Activated CD4-positive, alpha-beta T cell treated with anti-CD3 and anti-CD28 coated beads for 36 hours (primary cell): ENCODE measurements at places on chromosomes 2 and 18. TPM values are rescaled to one million over a fixed set of nuclear protein-coding genes. Genes with fewer than 3 reads are reported as not detected.

The SLC4A5 gene
- total RNA-seq: 2.2 TPM

The CAVIN2 gene
- not detected for total RNA-seq

The PLCD4 gene
- 0.18 TPM for total RNA-seq

The NEB gene
- total RNA-seq: 0.05 TPM

The ASB1 gene
- total RNA-seq: 33.4 TPM

The LYG2 gene
- not detected for total RNA-seq

GRCh38 chr2:120290737-120291136 lies 38.1 kb downstream of the RALB start:
- no peaks in the 10 kb centered on the region for H3K27me3 ChIP-seq
- peaks cover 28% of the 10 kb centered on the region for H3K4me1 ChIP-seq
- no peak for DNase-seq
- H3K4me3 ChIP-seq: no peak overlapping the region

DNA sequence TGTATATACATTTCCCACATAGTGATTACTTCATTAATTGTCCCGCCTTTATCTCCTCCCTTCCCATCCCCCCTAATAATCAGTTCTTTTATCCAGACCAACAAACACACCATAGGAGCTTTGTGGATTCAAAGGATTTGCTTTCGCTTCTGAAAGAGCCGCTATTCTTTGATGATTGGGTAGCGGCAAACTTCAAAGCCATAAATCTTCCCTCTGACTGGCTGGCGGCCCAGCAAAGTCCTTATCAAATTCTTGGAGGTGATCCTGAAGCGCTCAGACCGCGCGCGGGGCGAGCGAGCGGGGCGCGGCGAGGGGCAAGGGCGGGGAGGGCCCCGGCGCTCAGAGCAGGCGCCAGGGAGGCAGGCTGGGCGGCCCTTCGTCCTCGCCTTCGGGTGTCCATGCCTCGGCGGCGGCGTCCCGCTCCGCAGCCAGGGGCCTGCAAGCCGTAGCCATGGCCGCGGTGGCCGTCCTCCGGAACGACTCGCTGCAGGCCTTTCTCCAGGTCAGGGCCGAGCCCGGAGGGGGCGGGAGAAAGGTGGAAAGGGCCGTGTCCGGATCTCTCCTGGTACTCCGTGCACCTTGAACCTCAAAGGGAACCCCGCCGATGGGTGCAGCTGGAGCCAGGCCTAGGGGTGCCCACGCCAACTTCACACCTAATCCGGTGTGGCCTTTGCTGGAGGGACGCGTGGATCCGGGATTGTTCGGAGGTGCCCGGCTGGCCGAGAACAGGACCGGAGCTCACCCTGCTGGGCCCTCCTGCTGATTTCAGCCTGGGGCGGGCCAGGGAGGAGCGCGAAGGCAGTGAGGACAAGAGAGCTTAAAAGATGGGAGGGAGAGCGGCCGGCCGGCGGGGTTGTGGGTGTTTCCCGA lies at the start of gene SP5:
Gene SP5, plus strand, starts transcription at position 276 of the 870 bp plus-strand sequence. Its CDS starts 176 bp downstream, at position 452.
- H3K27ac ChIP-seq: no peak within 1 kb of the TSS
- peak; percentile 48 for DNase-seq
- H3K36me3 ChIP-seq: no peaks in the 10 kb centered on the region
- H3K4me3 ChIP-seq: peak within 1 kb of the TSS; percentile 70
- H3K27me3 ChIP-seq: peaks cover 66% of the 10 kb centered on the region
- peaks cover 26% of the 10 kb centered on the region for H3K4me1 ChIP-seq

DNA sequence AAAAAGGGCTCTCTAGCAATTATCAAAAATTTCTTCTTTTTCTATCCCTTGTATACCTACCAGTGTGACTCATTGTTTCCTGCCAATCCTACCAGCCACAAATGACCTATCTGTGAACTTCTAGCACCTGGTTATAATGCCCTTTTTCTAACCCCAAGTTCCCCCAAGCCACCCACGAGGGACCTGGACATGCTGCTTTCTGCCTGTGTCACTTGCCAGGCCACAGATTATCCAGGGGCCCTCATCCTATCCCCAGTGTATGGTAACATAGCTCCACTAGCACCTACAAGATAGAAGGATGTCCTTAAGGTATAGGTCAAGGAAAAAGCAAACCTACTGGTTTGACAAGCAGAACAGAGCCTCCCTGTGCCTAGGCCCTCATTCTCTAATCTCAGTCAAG lies 26.8 kb downstream of the AAK1 start:
- H3K4me3 ChIP-seq: peak overlapping the region; percentile 11
- no peaks in the 10 kb centered on the region for H3K27me3 ChIP-seq
- peak; percentile 65 for DNase-seq
- H3K4me1 ChIP-seq: peaks cover 41% of the 10 kb centered on the region
- peaks cover 39% of the 10 kb centered on the region for H3K36me3 ChIP-seq
- peak overlapping the region; percentile 73 for H3K27ac ChIP-seq

- no peaks in the 10 kb centered on the region for H3K36me3 ChIP-seq
- H3K4me1 ChIP-seq: no peaks in the 10 kb centered on the region
- no peak for DNase-seq
- H3K27me3 ChIP-seq: no peaks in the 10 kb centered on the region
- H3K4me3 ChIP-seq: no peak overlapping the region
These were observed 499.0 kb downstream of the NUP35 start for GRCh38 chr2:183623227-183623626.

DNA sequence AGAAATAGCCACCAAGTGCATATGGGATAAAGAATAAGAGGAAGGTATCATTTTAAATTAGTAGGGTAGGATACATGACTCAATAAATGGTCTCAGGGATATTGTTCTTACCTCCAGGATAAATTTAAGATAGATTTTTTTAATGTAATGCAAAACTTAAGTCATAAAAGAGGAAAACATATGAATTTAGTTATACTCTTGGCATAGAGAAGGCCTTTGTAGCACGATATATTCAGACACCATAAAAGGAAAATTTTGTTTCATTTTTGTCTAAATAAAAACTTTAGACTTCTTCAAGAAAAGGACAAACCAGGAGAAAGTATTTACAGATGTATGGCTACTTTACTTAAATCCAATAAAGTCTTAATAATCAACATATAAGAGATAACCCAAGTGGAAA lies 78.5 kb upstream of the CAB39 start:
- H3K27ac ChIP-seq: no peak overlapping the region
- no peak overlapping the region for H3K4me3 ChIP-seq
- no peaks in the 10 kb centered on the region for H3K27me3 ChIP-seq
- DNase-seq: no peak
- H3K36me3 ChIP-seq: no peaks in the 10 kb centered on the region

GRCh38 chr2:151052850-151053660 lies 208.6 kb downstream of the RBM43 start:
- no peaks in the 10 kb centered on the region for H3K4me1 ChIP-seq
- no peaks in the 10 kb centered on the region for H3K36me3 ChIP-seq
- DNase-seq: no peak

- no peaks in the 10 kb centered on the region for H3K36me3 ChIP-seq
- peaks cover 63% of the 10 kb centered on the region for H3K4me1 ChIP-seq
- H3K4me3 ChIP-seq: no peak overlapping the region
These were observed 16.4 kb downstream of the EDAR start for GRCh38 chr2:108972663-108973062.

DNA sequence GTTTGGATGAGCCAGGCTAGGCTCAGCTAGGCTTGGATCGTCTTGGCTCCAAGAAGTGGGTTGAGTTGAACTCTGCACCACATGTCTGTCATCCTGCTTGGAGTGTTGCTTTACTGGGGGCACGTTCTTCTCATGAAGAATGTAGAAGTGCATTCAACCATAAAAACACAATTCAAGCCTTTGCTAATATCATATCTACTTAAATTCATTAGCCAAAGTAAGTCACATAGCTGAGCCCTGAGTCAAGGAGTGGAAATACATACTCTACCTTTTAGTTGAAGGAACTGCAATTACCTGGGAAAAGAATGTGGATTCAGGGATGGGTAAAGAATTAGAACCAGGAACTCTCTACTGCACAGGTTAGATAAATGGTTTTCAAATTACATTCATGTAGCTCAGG lies 360.4 kb upstream of the KCNH7 start:
- H3K4me1 ChIP-seq: no peaks in the 10 kb centered on the region
- no peaks in the 10 kb centered on the region for H3K27me3 ChIP-seq
- H3K4me3 ChIP-seq: no peak overlapping the region
- no peak overlapping the region for H3K27ac ChIP-seq
- DNase-seq: no peak
- no peaks in the 10 kb centered on the region for H3K36me3 ChIP-seq

DNA sequence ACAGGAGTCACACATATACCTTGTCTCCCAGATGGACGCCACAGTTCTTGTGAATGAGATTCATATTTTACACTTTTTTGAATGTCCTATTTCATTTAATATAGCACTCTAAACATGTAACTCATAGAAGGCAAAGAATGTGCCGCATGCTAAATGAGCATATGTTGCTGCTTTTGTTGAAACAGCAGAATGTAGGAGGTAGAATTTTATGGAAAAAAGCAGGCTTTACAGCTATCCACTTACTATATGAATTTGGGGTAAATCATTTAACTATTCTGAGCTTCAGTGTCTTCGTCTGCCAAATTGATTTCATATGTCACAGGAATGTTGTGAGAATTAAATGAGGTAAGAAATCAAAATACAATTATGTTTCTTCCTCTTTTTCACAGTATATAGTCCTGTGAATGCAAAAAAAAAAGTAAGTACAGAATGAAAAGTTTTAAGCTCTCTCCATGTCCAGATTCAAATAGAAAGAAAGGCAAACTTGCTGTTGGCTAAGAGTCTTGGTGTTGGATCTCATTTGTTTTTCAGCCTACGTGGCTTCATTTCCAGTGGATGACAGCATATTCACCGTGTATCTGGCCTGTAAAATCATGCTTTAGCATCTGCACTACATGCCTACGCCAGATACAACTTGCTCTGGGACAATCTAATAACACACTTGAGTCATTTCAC lies 154.7 kb upstream of the CNTNAP5 start:
- H3K27me3 ChIP-seq: no peaks in the 10 kb centered on the region
- no peaks in the 10 kb centered on the region for H3K4me1 ChIP-seq

- H3K4me3 ChIP-seq: no peak overlapping the region
- H3K4me1 ChIP-seq: peaks cover 8% of the 10 kb centered on the region
- DNase-seq: no peak
- peaks cover 7% of the 10 kb centered on the region for H3K36me3 ChIP-seq
- no peaks in the 10 kb centered on the region for H3K27me3 ChIP-seq
These were observed 145.1 kb downstream of the GPD2 start for GRCh38 chr2:156581280-156581679.

- H3K4me3 ChIP-seq: no peak overlapping the region
- H3K4me1 ChIP-seq: peaks cover 33% of the 10 kb centered on the region
- no peak overlapping the region for H3K27ac ChIP-seq
- no peak for DNase-seq
These were observed 8.8 kb upstream of the ITGB6 start for GRCh38 chr2:160208655-160209515.

- peaks cover 16% of the 10 kb centered on the region for H3K36me3 ChIP-seq
- H3K4me3 ChIP-seq: no peak overlapping the region
- peaks cover 70% of the 10 kb centered on the region for H3K4me1 ChIP-seq
- no peak for DNase-seq
- H3K27me3 ChIP-seq: no peaks in the 10 kb centered on the region
These were observed 48.1 kb downstream of the HPCAL1 start for GRCh38 chr2:10350761-10351160.
